Type B pancreatic cell (in vitro differentiated cells): ENCODE measurements at places on chromosomes 5 and 9. TPM values are rescaled to one million over a fixed set of nuclear protein-coding genes. Genes with fewer than 3 reads are reported as not detected.

CDH9 gene
- 0.68 TPM in 1 of 2 replicates, not detected in the other for total RNA-seq

MYORG gene
- 11.6 and 24.5 TPM in 2 replicates for total RNA-seq

- DNase-seq: no peak
These were observed 294.3 kb downstream of the TLE1 start for GRCh38 chr9:81394881-81395675.

DNA sequence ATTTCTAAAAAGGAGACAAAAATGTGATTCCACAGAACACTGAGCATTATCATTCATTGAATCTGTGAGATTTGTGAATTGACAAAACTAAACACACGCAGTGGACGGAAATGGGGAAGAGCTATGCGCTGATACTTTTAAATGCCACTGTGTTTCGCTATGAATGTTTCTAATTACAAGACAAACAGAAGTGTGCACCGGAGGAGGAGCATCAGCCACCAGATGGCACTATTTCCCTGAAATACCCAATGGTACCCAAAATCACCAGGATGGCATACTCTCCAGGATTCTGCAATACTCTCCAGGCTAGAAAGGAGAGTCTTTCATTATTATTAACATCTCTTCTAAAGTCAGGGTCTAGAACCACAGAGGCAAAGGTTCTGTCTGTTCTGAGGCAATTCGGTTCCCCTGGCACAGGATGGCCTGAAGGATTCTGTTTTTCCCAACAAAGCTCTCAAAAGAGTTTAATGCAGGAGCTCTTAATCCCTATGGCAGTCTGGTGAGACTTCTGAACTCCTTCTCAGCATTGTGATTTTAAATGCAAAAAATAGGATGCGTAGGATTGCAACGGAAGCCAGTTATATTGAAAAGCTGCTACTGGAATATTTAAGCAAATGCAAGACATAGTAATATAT is 13.8 kb upstream of the PUM3 start:
- peak; percentile 72 for DNase-seq

DNA sequence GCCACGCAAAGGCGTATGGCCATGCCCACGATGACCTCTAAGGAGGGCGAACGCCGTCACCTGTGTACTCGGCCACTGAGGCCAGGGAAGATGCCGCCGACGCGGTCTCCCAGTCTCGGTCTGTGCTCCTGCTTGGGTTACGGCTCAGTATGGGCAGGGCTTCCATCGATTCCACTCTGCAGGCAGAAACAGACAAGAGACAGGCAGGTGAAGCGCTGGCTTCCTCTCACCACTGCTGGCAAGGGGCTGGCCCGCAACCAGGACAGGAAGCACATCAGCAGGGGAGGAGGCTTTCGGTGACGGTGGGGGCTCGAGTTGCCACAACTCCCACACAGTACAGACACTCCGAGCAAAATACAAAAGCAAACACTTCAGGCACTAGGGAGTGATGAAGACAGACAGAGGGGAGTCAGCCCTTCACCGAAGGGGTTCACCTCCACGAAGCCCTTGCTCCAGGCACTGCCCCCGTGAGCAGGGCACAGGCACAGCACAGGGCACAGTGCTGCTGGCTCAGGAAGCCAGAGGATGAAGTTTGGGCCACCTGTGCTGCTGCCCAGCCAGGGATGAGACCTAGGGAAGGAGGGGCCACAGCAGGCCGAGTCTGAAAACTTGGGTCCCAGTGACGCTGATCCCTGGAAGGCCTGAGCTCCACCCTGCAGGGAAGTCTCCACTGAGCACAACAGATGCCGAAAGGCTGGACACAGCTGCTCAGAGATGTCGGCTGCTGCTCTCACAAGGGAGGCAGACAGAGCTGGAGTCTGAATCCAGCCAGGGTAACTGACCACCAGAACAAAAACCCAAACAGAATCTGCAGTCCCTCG is 91.3 kb downstream of the CAMSAP1 start:
- no peak for DNase-seq

DNA sequence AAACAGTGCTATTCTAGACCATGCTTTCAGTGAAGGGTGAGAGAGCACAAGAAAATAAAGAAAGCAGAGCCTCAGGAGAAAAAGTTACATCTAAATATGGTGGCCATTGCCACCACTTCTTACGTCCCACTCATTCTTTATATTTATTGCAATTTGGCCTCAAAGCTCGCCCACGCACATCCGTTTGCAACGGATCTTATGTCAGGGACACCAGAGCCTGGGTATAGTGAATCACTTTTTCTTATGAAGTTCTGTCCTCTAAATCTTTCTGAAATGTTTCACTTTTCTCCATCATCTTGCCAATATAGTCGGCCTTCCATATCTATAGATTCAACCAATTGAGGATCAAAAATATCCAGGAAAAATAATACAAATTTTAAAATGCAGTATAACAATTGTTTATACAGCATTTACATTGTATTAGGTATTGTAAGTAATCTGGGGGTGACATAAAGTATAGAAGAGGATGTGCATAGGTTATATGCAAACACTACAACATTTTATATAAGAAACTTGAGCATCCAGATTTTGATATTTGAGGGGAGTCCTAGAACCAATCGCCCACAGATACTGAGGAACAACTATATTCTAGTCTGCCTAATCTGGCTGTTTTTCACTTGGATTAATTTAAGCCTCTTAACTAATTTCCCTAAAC is 35.2 kb downstream of the GOLPH3 start:
- DNase-seq: no peak
